ENCODE measurements at places on chromosomes 1 and 21.

DNA sequence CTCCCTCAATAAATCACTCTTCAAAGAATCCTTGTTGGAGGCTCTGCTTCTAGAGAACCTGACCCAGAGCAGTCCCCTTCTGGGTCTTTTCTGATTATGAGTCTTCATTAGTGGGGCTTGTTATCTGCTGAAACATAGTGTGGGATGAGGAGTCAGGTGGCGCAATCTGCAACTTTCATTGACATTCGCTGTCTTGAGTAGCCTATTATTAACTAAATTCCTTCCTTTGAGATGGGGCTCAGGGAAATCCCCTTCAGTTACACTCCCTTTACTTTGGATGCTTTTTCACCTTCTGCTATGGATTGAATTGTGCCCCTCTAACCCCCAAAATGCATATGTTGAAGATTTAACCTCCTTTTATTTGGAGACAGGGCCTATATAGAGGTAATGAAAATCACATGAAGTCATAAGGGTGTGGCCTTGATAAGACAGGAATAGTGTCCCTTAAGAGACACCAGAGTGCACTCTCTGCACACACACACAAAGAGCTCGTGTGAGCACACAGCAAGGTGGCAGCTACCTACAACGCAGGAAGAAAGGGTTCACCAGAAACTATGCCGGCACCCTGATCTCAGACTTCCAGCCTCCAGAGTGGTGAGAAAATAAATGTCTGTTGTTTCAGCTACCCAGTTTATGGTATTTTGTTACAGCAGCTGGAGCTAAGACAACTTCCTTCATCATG, 19.5 kb downstream of the DIO1 start:
- DNase-seq = no peak

GRCh38 chr1:72051538-72051937, 230.8 kb downstream of the NEGR1 start:
- DNase-seq = no peak

- DNase-seq = no peak
These were observed 11.2 kb upstream of the GATAD2B start for GRCh38 chr1:153933955-153934354.

DNA sequence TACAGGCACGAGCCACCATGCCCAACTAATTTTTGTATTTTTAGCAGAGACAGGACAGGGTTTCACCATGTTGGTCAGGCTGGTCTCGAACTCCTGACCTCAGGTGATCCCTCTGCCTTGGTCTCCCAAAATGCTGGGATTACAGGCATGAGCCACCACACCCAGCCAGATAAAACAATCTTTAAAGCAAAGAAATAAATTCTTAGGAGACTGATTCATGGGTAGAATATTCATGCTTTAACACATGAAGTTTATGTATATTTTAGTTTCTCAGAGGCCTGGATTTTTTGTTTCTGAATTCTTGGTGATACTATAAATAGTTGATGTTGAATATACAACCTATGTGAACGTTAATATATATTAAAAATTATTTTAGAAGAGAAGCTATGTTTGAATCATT, 127.4 kb upstream of the KIAA1614 start:
- no peak for DNase-seq

- DNase-seq = no peak
These were observed 10.4 kb upstream of the TSPAN2 start for GRCh38 chr1:115099693-115100050.

DNA sequence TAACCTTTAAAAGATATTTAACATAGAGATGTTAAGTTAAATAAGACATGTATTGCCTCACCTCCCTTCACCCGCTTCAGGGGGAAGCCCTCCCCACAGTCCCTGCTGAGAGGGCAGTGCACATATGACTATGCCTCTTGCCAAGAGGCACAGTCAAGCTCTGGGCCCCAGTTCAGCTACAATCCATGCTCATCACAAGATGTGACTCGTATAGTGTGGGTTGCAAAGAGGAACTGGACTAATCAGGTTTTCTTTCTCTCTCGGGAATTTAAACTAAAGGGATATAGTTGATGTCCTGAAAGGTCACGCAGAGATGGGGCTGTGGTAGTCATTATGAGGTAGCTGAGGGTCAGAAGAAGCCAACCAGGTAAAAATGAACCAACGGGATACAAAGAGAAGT, 35.6 kb downstream of the LYST start:
- DNase-seq = no peak

GRCh38 chr1:62882201-62883104, 98.5 kb downstream of the ATG4C start:
- DNase-seq = no peak

DNA sequence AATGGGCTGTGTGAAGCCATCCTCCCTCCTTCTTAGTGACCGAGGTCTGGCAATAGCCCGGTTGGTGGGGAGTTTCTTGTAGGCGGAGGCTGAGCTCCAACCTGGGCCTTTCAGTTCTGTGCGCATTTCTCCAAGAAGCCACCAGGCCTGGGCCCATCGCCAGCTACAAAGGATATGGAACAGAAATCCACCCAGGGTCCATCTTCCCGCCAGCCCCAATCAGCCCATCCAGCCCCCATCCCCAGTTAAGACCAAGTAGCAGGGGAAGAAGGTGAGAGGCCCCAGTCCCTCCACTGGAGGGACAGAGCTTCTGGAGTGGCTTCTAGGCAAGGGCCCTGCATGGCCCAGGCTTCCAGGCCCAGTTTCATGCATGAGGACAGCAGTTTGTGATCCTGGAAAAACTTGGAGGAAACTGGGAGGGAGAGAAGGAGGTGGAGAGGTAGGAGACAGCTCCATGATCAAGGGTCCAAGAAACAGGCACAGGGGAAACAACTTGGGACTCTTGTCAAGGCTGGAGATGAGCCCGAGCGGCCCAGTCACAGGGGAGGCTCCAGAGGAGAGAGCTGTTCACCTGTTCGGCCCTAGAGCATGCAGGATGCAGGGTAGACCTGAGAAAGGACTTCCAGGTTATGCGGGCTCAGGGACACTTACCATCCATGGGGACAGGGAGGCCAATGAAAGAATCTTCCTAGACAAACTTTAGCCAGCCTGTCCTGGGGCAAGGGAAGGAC, 261.2 kb downstream of the PTPRU start:
- DNase-seq = no peak

- DNase-seq = no peak
These were observed 798 bp downstream of the ZBED6 start for GRCh38 chr1:203796236-203796605.

- no peak for DNase-seq
These were observed 49.6 kb upstream of the KCTD3 start for GRCh38 chr1:215517441-215517891.

- no peak for DNase-seq
These were observed 159.5 kb upstream of the KCTD3 start for GRCh38 chr1:215407575-215407974.

- peak; percentile 52 for DNase-seq
These were observed 131.4 kb downstream of the ST6GALNAC5 start for GRCh38 chr1:76998582-76999223.

DNA sequence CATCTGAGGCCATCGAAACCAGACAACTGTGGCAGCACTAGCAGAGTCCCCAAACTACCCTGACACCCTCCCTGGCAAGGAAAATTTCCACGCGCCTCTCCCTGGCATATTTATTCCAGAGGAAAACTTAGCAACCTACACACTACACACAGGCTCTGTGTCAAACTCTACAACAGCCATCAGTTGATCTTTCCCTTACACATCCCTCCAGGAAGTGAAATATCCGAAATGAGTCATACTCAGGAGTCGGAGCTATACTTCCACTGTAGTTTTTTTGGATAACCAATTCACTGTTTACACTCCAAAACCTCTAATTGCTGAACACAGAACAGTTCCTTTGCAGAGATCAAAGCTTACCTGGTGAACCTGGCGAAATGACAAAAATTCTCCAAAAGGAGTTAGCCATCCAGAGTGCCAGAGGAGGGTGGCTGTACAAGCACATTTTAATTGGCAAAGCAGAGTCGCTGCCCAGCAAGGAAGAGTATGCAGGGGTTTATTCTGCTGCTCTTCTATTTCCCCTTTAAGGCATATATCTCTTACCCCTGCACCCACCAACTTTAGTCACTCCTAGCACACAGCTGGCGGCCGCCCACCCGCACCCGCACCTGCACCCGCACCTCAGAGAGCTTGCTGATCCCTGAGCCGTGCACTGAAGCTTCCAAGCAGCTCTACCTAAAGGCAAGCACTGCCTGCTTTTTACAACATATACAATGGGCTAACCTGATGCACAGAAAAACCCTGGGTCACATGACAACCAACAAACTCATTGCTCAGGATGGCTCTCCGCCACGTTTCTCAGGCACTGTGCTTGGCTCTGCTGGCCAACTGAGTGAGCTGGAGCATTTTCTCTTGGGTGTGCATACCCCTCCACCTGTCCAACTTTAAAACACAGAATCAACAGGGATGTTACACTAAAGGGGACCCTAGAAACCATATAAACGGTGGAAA, 54.9 kb downstream of the CAPZB start:
- DNase-seq = no peak

- no peak for DNase-seq
These were observed 3.9 kb upstream of the MMEL1 start for GRCh38 chr1:2636733-2637132.

DNA sequence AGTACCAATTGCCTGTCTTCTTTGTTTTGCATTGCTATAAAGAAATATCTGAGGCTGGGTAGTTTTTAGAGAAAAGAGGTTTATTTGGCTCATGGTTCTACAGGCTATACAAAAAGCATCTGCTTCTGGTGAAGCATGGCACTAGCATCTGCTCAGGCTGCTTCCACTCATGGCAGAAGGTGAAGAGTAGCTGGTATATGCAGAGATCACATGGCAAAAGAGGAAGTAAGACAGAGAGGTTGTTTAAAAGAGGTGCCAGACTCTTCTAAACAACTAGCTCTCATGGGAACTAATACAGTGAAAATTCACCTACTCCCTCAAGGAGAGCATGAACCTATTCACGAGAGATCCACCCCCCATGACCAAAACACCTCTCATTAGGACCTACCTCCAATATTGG, 56.7 kb upstream of the GUCA2B start:
- DNase-seq = no peak

GRCh38 chr1:202276920-202277319, 64.8 kb downstream of the UBE2T start:
- no peak for DNase-seq

GRCh38 chr1:33055210-33056008, 18.7 kb upstream of the AK2 start:
- DNase-seq = peak; percentile 56

DNA sequence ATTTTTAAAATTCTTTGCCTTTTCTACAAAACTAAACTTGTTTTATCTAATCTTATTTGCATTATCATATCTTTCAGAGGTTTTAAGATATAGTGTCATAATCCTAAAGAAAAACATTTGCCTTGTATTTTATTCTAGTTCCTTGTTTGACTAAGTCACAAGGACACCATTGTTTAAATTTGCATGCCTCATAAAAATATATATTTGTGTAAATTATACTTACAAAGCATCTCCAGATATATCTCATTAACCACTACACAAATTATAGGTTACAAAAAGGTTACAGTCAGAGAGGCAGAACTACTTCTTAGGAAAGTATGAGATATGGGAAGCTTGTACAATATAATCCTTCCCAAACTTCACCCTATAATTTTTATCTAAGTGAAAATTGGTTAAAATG, 4.2 kb upstream of the RGS13 start:
- DNase-seq = no peak

GRCh38 chr1:54302951-54303843, 103.0 kb downstream of the SSBP3 start:
- no peak for DNase-seq

- no peak for DNase-seq
These were observed 174.3 kb downstream of the NEK7 start for GRCh38 chr1:198330982-198331615.

DNA sequence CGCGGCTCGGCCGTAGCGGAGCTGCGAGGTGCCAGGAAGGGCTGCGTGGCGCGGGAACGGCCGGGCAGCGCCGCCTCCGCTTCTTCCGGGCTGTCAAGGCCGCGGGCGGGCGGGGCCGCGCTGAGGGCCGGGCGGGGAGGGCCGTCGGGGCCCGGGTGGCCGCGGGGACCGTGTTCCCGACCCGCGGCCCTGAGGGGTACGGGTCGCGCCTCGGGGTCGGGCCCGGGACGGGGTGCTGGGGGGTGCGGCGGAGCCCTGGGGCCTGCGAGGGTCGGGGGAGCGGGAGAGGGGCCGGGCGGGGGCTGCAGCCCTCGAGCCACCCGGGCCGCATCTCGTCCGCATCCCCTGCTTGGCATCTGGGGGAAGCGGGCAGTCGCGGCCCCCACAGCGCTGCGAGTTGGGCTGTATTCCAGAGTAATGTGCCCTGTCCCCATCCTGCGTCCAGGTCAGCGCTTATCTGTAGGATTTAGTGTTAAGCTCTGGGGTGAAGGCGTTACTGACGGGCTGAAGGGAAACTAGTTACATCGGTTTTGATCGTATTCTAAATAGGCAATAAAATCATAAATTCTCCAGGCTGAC, 379 bp downstream of the RER1 start:
- no peak for DNase-seq

Data from retinal pigment epithelial cell (primary cell).